8988T (cell line): ENCODE measurements at places on chromosomes 5 and 9.

- no peak for DNase-seq
Observed at GRCh38 chr5:167245868-167246267, 1045.6 kb upstream of the WWC1 start.

GRCh38 chr9:93230601-93231000, 46.7 kb downstream of the WNK2 start:
- no peak for DNase-seq

GRCh38 chr9:113428062-113428615, 17.6 kb downstream of the C9orf43 start:
- DNase-seq: no peak

DNA sequence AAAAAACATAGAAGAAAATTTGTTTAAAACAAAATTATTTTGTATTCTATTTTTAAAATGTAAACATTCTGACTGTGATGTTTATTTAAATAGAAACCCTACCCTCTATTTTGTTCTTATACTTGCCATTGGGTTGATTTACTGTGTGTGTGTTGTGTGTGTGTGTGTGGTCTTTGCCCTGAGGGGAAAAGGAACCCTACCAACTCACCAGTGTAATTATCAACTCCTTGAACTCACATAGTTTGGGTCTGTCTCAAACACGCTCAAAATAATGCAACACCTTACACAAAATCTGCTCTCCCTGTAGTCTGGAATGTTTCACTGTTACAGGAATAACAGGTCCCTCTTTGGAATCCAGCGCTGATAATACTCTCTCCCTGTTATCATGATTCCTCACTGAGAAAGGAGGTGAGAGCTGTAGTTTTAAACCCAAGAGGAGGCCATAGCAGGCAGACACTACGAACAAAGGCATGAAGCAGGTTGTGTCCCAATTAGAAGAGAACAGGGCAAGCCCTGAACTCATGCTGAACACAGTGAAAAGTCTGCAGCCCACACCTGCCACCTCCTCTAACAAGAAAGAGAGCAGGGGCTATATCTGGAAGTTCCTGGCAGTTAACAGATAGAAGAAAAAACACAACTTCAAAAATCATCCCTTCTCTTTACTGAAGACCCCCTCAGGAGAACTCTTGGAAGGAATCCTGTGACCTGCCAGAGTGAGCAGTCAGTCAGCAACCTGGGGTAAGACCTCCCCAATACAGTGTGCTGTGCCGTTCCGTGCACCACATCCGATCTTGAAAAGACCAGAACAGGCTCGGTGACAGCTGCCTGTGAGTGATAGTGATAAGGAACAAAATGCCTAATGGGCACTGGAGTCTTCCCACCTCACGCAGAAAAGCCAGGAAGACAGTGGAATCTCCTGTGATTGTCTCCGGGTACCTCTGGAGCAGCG, 608.1 kb upstream of the ADAMTS16 start:
- DNase-seq: no peak

- no peak for DNase-seq
Observed at GRCh38 chr5:154732212-154732611, 23.0 kb upstream of the LARP1 start.

DNA sequence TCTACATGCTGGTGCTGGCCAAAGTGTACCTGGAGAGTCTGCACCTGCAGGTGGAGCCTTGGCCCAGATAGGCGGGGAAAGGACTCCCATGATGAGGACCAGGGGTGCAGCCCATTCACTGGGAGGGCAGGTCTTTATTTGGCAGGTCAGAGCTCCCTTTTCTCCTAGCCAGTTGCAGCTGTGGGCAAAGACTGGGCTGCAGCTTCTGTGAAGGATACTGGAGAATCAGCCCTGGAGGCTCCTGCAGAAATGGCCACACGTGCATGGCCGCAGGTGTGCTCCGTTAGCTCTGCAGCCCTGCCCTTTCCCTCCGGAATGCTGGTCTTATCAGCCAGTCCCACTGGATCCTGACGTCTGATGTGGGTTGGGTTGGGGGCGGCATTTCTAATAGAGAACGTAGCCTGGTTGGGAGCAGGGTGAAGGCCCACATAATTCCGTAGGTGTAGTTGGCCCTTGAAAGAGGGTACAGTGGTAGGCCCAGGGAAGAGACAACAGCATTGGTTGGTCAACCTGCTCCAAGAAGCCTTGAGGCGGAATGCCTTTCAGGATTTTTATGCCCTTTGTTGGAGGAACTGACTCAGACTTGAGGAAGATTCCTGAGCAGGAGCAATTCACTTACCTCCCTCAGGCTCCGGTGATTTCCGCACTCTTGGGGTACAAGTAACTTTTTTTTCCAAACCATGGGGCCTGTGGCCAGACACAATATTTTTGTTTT, 22.0 kb upstream of the TIFAB start:
- DNase-seq: no peak

GRCh38 chr5:154475591-154476353, 2.3 kb downstream of the HAND1 start:
- no peak for DNase-seq

GRCh38 chr9:131630205-131630831, 85.0 kb downstream of the PRRT1B start:
- DNase-seq: no peak

GRCh38 chr9:81825846-81826516, 102.2 kb upstream of the SPATA31D4 start:
- DNase-seq: peak; percentile 30

DNA sequence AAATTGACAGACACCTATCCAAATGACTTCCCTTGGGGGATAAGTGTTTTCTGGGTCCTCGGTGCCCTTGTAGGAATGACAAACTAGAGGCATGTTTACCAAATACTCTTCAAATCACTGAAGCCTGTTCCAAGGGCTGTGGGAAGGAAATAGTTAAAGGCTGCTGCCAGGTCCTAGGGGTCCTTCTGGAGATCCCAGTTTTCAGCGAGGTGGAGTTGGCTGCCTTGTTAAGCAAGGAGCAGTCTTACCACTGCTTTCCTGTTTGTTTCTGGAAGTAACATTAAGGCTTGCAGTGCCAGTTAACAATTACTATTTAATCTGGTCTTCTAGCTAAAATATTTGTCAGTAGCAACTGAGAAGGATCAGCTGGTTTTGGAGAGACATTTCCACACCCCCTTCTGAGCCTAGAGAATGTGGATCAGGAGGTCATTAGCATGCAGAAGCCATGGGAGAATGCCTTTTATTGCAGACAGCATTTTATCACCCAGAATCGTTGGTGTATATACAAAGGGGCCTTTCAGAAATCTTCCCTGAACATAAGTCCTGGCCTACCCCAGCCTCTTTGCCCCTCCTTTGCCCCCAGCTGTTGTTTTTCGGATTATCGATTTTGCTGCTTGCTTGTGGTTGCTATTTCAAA, 238.8 kb downstream of the DMAC1 start:
- no peak for DNase-seq

DNA sequence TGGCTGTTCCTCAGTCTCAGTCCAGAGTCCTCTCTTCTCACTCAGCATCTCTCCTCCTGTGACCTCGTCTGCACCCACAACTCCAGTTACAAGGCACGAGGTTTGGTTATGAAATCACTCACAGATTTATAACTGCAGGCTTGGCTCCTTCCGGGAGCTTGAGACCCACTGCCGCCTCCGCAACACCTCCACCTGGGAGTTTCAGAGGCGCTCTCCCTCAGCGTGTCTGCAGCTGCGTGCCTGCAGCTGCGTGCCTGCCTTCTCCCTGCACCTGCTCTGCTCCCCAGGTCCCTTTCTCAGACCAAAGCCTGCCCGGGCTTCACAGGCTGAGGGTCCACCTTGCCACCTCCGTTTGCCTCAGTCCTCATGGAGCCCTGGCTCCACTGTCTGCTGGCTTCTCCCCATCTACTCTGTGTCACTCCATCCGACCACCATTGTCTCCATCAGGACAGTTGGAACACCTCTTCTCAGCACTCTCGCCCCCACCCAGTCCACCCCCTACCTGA, 51.5 kb downstream of the HRH2 start:
- no peak for DNase-seq

DNA sequence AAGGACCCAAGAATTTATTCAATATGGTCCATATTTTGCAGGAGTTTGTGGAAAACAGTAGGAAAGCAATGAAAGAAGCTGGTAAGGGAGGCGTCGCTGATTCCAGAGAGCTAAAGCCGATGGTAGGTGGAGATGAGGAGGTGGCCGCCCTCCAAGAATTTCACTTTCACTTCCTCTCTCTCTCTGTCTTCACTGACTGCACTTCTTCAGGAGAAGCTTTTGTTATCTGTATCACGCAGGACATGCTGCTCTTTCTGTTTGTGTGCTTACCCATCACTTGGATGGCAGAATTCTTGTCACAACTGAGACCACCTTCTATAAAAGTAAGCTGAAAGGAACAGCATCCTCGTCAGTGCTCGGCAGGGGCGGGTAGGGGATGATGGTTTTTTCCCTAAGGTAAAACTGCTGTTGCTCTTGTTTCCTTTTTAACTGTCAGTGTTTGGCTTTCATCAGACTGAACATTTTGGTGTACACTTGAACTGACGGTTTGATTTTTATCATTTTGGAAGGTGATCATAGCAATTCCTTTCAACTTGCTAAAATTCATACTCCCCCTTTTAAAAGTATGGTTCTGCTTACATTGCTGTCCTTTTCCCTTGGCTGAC, 62.4 kb upstream of the FSD1L start:
- DNase-seq: no peak

- no peak for DNase-seq
Observed at GRCh38 chr9:109149089-109149488, 18.0 kb downstream of the FRRS1L start.
